T-helper 9 cell (primary cell): ENCODE measurements at places on chromosomes 12 and 14.

DNA sequence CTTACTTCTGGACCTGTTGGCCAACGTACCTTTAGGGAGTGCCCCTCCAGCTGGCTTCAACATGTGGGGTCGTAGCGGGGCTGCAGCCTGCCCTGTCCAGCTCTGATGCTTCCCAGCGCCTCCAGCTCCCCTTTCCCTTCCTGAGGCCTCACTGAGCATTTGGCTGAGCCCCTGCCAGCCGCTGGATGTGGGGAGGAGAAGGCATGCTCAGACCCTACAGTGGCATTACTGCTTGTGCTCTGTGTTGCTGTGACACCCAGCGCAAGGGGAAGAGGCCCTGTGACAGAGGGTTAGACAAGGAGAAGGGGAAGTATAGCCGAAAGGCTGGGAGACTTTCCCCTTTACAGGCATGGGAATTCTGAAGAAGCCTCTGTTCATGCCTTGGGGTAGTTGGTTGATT, 145.9 kb downstream of the PRKCH start:
- DNase-seq, result no peak

DNA sequence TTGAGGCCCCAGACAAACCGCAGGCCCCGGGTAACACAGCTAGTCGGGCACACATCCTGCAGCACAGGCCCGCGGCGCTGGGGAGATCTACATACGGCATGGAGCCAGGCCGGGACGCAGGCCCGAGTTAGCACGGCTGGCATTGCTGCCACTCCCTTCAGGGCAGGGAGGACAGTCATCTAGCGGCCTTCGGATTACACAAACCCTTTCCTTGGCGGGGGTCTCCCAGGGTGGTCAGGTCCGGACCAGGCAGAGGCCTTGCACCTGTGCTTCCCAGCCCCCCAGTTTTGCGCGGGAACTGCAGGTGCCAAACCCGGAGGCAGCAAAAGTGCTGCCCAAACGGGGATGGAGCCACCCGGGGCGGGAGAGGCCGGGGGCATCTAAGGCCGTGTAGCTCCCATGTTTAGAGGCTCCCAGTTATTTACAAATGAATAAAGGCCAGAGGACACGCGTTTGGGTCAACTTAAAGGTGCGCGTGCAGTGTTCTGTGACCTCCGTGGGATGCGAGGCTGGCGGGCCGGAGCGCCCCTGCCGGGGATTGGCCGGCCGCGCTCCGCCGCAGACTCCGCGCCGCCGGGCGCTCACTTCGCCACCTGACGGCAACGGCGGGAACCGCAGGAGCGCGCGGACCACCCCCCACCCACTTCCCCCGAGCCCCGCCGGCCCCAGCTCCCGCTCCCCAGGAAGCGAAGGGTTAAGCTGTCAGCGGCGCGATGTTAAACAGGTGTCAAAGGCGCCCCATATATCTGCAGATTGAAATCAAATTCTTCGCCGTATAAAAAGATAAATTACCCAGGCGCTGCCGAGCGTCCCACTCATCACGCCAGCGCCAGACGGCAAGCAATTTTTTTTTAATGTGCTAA, 18.1 kb downstream of the VSX2 start:
- peak; percentile 58 for DNase-seq

- peak; percentile 53 for DNase-seq
Observed at GRCh38 chr14:50082308-50082742, 34.0 kb downstream of the VCPKMT start.

GRCh38 chr14:102606296-102606695, 13.8 kb downstream of the RCOR1 start:
- DNase-seq, result no peak

DNA sequence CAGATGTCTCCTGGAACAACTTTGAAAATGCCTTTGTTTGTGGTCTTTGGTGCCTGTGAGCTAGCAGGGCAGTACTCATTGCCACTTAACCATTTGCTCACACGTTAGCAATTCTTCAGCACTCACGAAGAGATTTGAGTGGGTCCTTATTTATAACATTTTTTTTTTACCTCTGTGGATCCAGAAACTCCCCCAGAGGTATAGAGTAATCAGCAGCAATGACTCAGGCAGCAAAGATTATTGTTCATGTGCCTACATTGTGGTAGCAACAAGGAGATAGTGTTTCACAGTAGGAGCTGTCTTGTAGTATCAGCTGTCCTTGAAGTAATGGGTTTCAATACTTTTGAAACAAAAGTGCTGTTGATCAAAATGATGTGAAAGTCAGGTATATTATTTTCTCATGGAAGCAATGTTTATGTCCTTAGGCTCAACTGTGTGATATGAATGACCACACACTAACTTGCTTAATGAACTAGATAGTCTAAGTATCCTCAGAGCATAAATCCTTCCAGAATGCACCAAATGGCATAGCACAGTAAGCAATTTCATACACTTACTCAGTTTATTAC, 304.1 kb downstream of the EGLN3 start:
- DNase-seq, result no peak

DNA sequence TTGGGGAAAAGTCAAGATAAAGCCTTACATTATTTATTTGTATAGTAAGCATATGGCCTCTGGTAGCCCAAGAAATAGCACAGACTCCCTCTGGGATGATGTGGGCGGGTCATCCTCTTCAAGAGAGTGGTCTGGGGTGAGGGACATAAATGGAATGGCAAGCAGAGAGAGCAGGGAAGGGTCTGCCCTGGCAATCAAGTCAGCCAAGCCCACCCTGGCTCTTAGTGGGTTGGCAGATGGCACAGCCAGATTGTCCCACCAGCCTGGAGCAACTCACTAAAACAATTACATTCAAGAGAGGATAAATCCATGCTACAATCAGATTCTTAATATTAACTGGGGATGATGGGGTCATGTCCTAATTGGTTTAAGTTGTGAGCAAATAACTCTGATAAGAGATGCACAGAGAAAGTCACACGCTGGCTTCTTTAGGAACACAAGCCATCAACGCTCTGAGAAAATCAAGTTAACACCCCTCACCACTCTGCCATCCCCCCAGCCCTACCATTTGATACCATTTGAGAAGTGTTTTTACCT, 2.8 kb upstream of the PELI2 start:
- no peak for DNase-seq

DNA sequence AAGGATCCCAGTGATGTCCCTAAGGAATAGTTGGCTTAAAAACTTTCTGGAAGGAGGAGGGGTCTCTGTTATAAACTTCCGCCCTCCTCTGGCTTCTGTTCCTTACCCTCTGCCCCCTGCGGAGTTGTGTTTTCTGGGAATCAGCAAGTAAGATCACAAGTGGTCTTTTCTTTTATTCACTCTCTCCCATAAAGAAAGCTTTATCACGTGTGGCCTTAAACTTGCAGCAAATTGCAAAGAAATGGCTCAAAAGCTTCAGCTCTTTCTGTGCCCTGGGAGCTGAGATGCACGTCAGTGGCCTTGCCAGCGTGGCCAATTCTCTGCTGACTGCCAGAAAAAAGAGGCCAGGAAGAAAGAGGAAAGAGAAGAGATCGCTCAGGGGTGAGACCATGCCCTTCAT, at the start of gene SLCO1C1:
Gene SLCO1C1, plus strand, starts transcription at position 101 of the 400 bp plus-strand sequence. CDS start 4,245 bp downstream, outside the sequence.
- no peak for DNase-seq

GRCh38 chr12:109768901-109769670, 55.5 kb downstream of the FAM222A start:
- DNase-seq, result no peak

DNA sequence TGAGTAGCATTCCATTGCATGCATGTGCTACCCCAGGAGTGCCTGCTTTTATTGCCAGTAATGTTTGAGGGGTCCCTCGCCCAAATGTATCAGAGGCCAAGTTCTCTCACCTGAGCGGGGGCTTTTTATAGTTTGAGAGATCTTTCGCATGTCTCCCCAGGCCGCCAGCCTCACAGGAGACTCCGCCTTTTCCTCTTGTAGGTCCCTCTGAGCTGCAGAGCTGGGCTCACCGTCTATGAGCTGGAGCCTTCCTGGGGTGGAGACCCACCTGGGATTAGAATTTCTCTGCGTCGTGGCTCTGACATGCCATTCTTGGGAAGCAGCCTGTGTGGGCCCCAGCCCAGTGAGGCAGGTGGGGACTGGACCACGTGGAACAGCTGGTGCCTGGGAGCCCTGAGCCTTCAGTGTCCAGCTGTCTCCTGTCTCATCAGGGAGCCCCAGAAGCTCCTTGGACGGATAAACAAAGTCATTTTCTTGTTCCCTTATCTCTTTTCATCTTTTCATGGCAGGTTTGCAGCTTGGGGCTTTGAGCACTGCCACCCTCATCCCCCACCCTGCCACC, 261.7 kb upstream of the CRY1 start:
- no peak for DNase-seq

GRCh38 chr12:9319044-9319841, 111.0 kb upstream of the PZP start:
- no peak for DNase-seq

- DNase-seq, result no peak
Observed at GRCh38 chr12:128043317-128043716, 223.7 kb upstream of the TMEM132C start.

- no peak for DNase-seq
Observed at GRCh38 chr14:70013271-70013873, 134.2 kb downstream of the SMOC1 start.

- DNase-seq, result no peak
Observed at GRCh38 chr12:29157486-29157946, 8.4 kb downstream of the FAR2 start.

DNA sequence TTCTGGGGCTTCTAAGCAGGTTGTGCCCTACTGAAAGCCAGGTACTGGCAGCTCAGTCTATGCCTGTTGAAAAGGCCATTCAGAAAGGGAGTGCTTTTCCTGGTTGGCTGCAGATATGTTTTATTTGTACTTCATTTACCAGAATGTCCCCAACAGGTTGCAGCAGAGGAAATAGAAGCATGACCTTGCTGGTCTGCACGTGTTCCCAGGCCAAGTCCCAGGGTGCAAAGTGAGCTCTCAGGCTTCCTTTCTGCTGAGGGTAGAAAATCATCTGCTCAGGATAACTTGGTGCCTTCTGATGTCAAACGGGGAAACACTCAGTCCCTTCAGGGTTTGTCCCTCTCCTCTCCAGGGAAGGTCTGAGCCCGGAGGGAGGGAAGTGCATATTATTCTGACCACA, 356.4 kb downstream of the BCL11B start:
- DNase-seq, result no peak

DNA sequence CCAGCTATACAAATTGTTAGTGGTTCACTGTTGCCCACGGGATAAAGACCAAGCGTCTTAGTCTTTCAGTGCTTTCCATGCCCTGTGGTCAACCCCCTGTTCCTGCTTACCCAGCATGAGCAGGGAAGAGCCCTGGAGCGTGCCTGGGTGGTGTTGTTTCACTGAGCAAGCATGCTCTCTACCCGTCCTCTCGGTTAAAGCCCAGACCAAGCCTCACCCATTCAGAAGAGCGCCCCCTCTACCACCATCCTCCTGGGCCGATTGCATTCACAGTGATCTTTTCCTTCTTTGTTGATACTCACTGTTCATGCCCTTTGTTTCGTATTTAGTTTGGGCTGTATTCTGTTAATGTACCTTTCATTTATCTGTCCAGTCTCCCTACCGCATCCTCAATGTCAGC, 25.1 kb downstream of the DYRK4 start:
- DNase-seq, result no peak

GRCh38 chr14:73773441-73774240, 59.5 kb upstream of the PNMA1 start:
- DNase-seq, result no peak

DNA sequence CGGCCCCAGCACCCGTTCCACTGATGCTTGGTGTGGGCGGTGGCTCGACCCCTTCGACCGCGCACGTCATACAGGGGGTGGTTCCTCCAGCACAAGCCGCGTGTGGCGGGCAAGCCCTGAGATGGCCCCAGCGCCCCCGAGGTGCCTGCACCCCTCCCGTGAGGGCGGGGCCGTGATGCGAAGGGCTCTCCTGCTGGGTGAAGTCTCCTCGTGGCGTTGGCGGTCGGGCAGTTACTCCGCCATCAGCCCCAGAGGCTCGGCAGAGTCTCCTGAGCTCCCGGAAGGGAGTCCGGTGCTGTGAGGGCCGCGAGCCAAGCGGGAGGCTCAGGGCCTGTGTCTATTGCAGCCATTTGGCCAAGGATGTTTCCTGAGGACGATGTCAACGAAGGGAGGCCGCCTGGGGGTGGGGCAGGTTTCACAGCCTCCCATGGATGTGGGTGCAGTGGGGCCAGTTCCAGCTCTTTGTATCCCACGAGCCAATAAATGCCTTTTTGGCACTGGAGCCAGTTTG, 78.1 kb upstream of the GALNT9 start:
- DNase-seq, result no peak

GRCh38 chr14:98082833-98083232, 1189.2 kb downstream of the BCL11B start:
- no peak for DNase-seq

DNA sequence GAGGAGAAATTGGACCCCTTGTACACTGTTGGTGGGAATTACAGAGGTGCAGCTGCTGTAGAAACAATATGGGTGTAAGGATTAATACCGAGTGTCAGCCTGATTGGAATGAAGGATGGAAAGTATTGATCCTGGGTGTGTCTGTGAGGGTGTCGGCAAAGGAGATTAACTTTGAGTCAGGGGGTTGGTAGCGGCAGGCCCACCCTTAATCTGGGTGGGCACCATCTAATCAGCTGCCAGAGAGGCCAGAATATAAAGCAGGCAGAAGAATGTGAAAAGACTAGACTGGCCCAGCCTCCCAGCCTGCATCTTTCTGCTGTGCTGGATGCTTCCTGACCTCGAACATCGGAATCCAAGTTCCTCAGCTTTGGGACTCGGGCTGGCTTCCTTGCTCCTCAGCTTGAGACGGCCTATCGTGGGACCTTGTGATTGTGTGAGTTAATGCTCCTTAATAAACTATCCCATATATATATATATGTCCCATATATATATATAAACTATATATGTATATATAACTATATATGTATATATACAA, 38.4 kb upstream of the PPP2R5C start:
- no peak for DNase-seq

DNA sequence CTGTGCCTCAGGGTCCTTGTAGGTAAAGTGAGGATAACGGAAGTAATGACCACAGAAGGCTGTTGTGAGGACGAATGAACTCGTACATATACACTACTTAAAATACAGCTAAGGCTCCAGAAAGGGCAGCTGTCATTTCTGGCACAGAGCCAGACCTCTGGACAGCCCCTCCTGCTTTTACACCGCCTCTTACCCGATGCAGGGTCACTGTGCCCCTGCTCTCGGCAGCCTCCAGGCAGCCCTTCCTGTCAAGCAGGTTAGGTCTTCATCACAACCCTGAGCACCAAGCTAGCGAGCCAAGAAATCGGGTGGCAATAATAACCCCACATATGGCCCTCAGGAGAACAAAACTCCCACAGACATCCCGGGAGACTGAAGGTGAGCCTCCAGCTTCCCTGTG, 8.5 kb downstream of the TMEM229B start:
- no peak for DNase-seq
